Mesothelial cell of epicardium (in vitro differentiated cells): ENCODE measurements at places on chromosomes 3 and 15. TPM values are rescaled to one million over a fixed set of nuclear protein-coding genes. Genes with fewer than 3 reads are reported as not detected.

DNA sequence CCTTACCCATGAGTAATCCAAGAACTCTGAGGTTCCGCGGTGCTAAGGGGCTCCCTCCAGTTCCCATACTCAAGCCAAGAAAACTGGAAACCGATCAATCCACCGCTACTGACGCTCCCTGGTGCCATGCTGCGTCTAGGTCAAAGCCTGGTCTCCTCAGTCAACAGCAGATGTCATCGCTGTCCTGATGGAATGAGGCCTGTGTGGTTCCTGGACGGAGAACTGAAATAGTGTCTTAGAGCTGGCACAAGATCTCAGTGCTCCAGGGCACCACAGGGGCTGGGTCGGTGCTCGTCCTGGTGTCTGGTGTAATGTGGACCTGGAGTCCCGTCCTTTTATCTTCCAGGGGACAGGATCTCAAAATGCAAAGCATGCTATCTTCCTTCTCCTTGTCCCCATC lies 373.9 kb upstream of the CFAP20DC start:
- H3K4me1 ChIP-seq: peaks cover 2% of the 10 kb centered on the region
- peaks cover 27% of the 10 kb centered on the region for H3K27me3 ChIP-seq
- DNase-seq: no peak
- H3K27ac ChIP-seq: no peak overlapping the region
- H3K4me3 ChIP-seq: no peak overlapping the region

GRCh38 chr3:102727340-102727739 lies 292.5 kb downstream of the ZPLD1 start:
- DNase-seq: no peak
- no peak overlapping the region for H3K27ac ChIP-seq
- no peaks in the 10 kb centered on the region for H3K36me3 ChIP-seq
- H3K4me3 ChIP-seq: no peak overlapping the region
- no peaks in the 10 kb centered on the region for H3K27me3 ChIP-seq
- H3K4me1 ChIP-seq: no peaks in the 10 kb centered on the region

The STRIT1 gene
- not detected in 3 replicates for total RNA-seq

DNA sequence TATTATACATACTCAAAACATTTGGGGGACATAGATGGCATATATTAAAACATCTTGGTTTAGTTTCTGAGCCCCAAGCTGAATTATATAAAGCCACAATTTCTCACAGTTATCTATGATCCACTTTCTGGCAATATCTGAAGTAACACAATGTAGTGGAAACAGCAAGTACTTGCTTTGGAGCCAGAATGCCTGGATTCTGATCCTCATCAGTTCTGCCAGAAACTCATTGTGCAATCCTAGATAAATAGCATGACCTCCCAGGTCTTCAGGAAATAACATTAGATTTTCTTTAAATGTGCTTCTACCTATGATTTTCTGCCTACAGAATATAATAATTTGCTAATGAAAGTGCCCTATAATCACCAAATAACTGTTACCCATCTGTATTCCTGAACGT lies 544.9 kb downstream of the NAALADL2 start:
- peaks cover 16% of the 10 kb centered on the region for H3K4me1 ChIP-seq
- H3K36me3 ChIP-seq: no peaks in the 10 kb centered on the region
- peak overlapping the region; percentile 37 for H3K27ac ChIP-seq
- no peaks in the 10 kb centered on the region for H3K27me3 ChIP-seq

DNA sequence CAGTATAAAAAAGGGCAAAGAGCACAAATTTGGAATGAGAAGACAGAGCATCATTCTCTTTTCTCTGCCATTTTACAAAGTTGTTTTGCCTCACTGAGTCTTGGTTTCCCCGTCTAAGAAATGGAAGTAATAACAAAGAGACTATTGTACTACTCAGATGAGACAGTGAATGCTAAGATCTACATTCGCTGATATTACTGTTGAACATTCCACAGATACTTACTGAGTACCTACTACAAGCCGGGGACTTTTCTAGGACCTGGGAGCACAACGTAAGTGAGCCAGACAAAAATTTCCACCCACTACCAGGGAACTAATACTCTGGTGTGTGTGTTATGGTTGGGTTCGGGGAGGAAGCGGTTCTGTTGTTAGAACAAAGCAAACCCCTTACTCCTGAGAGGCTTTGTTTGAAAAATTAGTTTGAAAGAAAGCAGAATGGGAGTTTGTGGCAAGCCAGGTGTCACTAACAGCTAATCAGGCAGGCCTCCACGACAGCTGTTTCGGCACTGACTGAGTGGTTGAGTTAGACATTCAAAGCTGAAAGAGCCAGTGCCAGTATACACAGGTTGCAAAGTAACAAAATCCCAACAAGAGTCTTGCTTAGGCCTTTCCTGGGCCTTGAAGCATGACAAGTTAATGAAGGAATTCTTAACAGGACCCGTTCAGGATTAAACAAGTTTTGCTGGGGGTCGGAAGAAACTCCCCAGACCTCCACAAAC lies 458.3 kb downstream of the EDEM1 start:
- no peaks in the 10 kb centered on the region for H3K36me3 ChIP-seq
- DNase-seq: no peak
- H3K27ac ChIP-seq: no peak overlapping the region
- no peaks in the 10 kb centered on the region for H3K27me3 ChIP-seq
- H3K4me3 ChIP-seq: no peak overlapping the region
- H3K4me1 ChIP-seq: peaks cover 3% of the 10 kb centered on the region

DNA sequence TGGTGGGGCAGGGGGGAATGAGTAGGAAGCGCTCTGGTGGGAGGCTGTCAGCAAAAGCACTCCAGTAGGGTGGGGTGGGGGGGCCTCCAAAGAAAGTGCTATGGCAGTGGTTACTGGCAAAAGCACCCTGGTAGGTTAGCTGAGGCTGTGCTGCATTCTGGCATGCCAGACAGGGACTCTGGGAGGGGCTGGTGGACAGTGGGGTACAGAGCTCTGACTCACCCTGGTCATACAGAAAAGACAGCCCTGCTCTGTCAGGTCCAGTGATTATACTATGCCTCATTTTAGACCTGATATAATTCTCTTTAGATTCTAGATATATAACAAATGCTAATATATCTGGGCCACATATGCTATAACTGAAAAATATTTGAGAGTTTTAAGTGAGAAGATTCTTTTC lies 82.8 kb upstream of the CPNE4 start:
- H3K27me3 ChIP-seq: no peaks in the 10 kb centered on the region
- no peak overlapping the region for H3K27ac ChIP-seq
- H3K4me3 ChIP-seq: no peak overlapping the region
- DNase-seq: no peak
- no peaks in the 10 kb centered on the region for H3K36me3 ChIP-seq
- H3K4me1 ChIP-seq: no peaks in the 10 kb centered on the region

- H3K4me3 ChIP-seq: no peak overlapping the region
- no peaks in the 10 kb centered on the region for H3K27me3 ChIP-seq
- H3K4me1 ChIP-seq: peaks cover 14% of the 10 kb centered on the region
- DNase-seq: no peak
- H3K36me3 ChIP-seq: no peaks in the 10 kb centered on the region
These were observed 9.8 kb downstream of the RAB27A start for GRCh38 chr15:55279746-55280351.

The ANKRD63 gene
- 0.31 to 0.59 TPM (median 0.44 TPM) in 3 replicates for total RNA-seq

GRCh38 chr15:58520936-58521292 lies 89.1 kb downstream of the LIPC start:
- DNase-seq: peak; percentile 36
- H3K36me3 ChIP-seq: no peaks in the 10 kb centered on the region
- H3K4me3 ChIP-seq: no peak overlapping the region
- H3K27ac ChIP-seq: peak overlapping the region; percentile 77
- peaks cover 29% of the 10 kb centered on the region for H3K4me1 ChIP-seq

The TRIM42 gene
- not detected in 3 replicates for total RNA-seq

- H3K4me1 ChIP-seq: no peaks in the 10 kb centered on the region
- no peak overlapping the region for H3K27ac ChIP-seq
- no peaks in the 10 kb centered on the region for H3K27me3 ChIP-seq
- H3K36me3 ChIP-seq: no peaks in the 10 kb centered on the region
These were observed 23.6 kb downstream of the SERPINI2 start for GRCh38 chr3:167450195-167450594.

DNA sequence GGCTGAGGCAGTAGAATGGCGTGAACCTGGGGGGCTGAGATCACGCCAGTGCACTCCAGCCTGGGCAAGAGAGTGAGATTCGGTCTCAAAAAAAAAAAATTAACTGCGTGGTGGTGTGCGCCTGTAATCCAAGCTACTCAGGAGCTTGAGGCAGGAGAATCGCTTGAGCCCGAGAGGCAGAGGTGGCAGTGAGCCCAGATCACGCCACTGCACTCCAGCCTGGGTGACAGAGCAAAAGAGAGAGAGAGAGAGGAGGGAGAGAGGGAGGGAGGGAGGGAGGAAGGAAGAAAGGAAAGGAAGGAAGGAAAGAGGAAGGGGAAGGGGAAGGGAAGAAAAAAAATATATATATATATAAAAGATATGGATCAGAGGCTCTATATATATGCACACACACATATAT lies 6.0 kb downstream of the TM4SF19 start:
- no peaks in the 10 kb centered on the region for H3K36me3 ChIP-seq
- no peak overlapping the region for H3K27ac ChIP-seq
- H3K4me1 ChIP-seq: peaks cover 4% of the 10 kb centered on the region
- no peak overlapping the region for H3K4me3 ChIP-seq

GRCh38 chr15:98854496-98854895 lies 153.1 kb downstream of the PGPEP1L start:
- H3K4me3 ChIP-seq: no peak overlapping the region
- no peaks in the 10 kb centered on the region for H3K27me3 ChIP-seq
- DNase-seq: no peak
- no peaks in the 10 kb centered on the region for H3K36me3 ChIP-seq
- peak overlapping the region; percentile 88 for H3K27ac ChIP-seq

The GOLGA6A gene
- total RNA-seq: 0.20 to 0.94 TPM (median 0.29 TPM) in 3 replicates

The ZBTB20 gene
- 27.1 to 30.7 TPM (median 30.4 TPM) in 3 replicates for total RNA-seq

The TXNRD3 gene
- 18.3 to 21.6 TPM (median 18.4 TPM) in 3 replicates for total RNA-seq

DNA sequence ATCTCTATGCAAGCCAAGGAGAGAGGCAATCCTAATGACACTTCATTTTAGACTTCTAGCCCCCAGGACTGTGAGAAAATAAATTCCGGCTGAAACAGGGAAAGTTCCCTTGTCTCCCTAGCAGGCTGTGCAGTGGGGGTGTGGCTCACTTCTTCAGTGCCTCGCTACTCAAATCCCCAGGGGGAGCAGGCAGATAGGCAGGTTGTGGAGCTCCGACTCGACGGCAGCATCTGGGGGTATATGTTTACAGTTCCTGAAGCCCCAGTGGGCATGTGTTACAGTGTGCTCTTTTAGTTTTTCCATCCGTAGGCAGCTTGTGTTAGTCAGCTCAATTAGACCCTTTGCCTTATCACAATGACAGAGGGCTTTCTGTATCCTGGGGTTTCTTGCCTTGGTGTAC lies 836.5 kb downstream of the PDCD6IP start:
- no peak overlapping the region for H3K27ac ChIP-seq
- H3K4me3 ChIP-seq: no peak overlapping the region
- H3K4me1 ChIP-seq: no peaks in the 10 kb centered on the region
- no peak for DNase-seq

DNA sequence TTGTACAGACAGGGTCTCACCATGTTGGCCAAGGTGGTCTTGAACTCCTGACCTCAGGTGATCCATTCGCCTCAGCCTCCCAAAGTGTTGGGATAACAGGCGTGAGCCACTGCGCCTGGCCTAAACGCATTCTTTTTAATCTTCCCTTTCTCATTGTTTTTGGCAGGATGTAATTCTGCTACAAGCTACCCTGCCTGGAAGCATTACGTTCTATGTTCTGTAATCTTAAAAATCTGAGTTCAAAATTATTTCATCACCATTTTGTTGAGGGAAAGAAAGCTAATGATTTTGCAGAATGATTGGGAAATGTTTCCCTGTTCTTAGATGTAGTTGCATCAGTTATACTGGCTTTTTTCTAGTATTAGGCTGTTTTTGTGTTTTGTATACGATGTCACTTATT lies 71.5 kb downstream of the RGMA start:
- no peak overlapping the region for H3K4me3 ChIP-seq
- no peaks in the 10 kb centered on the region for H3K4me1 ChIP-seq
- no peak overlapping the region for H3K27ac ChIP-seq
- H3K36me3 ChIP-seq: peaks cover 77% of the 10 kb centered on the region

- DNase-seq: no peak
- H3K36me3 ChIP-seq: peaks cover 15% of the 10 kb centered on the region
- H3K4me3 ChIP-seq: no peak overlapping the region
- H3K27ac ChIP-seq: no peak overlapping the region
- no peaks in the 10 kb centered on the region for H3K27me3 ChIP-seq
- H3K4me1 ChIP-seq: peaks cover 6% of the 10 kb centered on the region
These were observed 67.7 kb downstream of the IFT80 start for GRCh38 chr3:160331127-160331937.

DNA sequence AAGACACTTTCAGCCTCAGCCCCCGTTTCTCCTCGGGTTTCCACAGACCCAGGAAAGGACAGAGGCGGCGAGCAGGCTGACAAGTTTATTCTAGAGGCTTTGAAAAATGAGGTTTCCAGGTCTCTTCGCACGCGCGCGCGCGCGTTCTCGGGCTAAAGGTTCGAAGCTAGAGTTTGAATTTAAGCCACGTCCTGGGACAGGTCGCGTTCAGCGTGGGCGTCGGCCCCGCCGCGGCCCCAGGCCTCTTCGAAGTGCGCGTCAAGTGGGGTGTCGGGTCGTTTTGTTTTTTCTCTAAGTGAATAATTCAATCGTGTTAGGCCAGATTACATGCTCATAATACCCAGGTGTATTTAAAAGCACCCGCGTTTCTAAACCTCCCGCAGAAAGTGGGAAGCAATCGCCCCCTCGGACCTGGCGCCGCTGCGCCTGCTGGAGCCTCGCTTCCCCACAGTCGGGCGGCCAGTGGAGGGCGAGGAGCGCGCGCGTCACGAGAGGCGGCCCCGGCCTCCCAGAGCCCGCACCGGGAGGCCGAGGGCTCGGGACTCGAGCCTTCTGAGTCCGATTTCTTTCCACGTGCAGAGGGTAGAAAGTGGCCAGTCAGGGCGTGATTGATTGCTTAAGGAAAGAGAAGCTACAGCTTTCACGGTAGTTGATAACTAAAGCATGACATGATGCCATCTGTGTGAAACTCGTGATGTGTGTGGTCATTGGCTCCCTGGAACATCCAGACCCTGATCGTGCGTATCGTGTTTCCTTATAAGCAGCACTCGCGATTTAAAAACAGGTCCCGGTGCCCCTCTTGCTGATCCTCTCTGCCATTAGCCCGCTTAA lies 15.8 kb upstream of the SOX2 start:
- peaks cover 56% of the 10 kb centered on the region for H3K27me3 ChIP-seq
- H3K27ac ChIP-seq: no peak overlapping the region
- peaks cover 6% of the 10 kb centered on the region for H3K4me1 ChIP-seq
- no peak overlapping the region for H3K4me3 ChIP-seq

The AHSG gene
- 0.14 TPM in 1 of 3 replicates, not detected in the others for total RNA-seq

- H3K4me3 ChIP-seq: no peak overlapping the region
- H3K36me3 ChIP-seq: no peaks in the 10 kb centered on the region
- H3K27me3 ChIP-seq: peaks cover 30% of the 10 kb centered on the region
- no peak overlapping the region for H3K27ac ChIP-seq
These were observed 57.8 kb upstream of the KY start for GRCh38 chr3:134708671-134709070.

- H3K27ac ChIP-seq: no peak overlapping the region
- H3K4me1 ChIP-seq: peaks cover 11% of the 10 kb centered on the region
- DNase-seq: no peak
- H3K27me3 ChIP-seq: no peaks in the 10 kb centered on the region
- H3K36me3 ChIP-seq: no peaks in the 10 kb centered on the region
These were observed 81.9 kb downstream of the MECOM start for GRCh38 chr3:169581633-169582032.

DNA sequence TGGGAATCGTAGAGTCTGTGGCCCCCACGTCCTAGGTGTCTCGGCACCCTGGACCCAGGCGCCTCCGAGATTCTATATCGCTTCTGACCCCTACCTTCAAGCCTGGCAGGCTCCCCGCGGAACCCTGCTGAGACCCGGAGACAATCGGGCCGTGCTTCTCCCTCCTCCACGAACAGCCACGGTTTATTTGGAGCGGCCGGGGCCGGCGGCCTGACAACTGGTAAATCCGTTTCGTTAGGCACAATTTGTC lies 1.4 kb downstream of the GATA2 start:
- H3K4me1 ChIP-seq: peaks cover 46% of the 10 kb centered on the region
- H3K36me3 ChIP-seq: no peaks in the 10 kb centered on the region
- DNase-seq: no peak
- H3K27me3 ChIP-seq: peaks cover 34% of the 10 kb centered on the region
